Epithelial cell of umbilical artery (primary cell): ENCODE measurements at places on chromosomes 7 and 10. TPM values are rescaled to one million over a fixed set of nuclear protein-coding genes. Genes with fewer than 3 reads are reported as not detected.

KNDC1 gene
- total RNA-seq: under 0.01 and 0.15 TPM in 2 replicates

CDH23 gene
- under 0.01 TPM in 1 of 2 replicates, not detected in the other for total RNA-seq

HIPK2 gene
- total RNA-seq: 8.1 and 8.8 TPM in 2 replicates

LCOR gene
- 15.9 and 20.4 TPM in 2 replicates for total RNA-seq

MYO1G gene
- total RNA-seq: 0.15 and 0.32 TPM in 2 replicates

CRHR2 gene
- not detected in 2 replicates for total RNA-seq

ADAP1 gene
- total RNA-seq: 0.91 and 1.6 TPM in 2 replicates

C10orf62 gene
- not detected in 2 replicates for total RNA-seq

DDC gene
- not detected in 2 replicates for total RNA-seq

LIPK gene
- not detected in 2 replicates for total RNA-seq

SLC39A12 gene
- total RNA-seq: under 0.01 TPM in 1 of 2 replicates, not detected in the other

NEUROG3 gene
- total RNA-seq: not detected in 2 replicates

IL6 gene
- total RNA-seq: 7.8 and 16.3 TPM in 2 replicates

CHAT gene
- not detected in 2 replicates for total RNA-seq

ELAPOR2 gene
- 18.2 and 32.4 TPM in 2 replicates for total RNA-seq

ADARB2 gene
- total RNA-seq: 0.32 and 0.61 TPM in 2 replicates

TMEM236 gene
- under 0.01 and 0.15 TPM in 2 replicates for total RNA-seq

ZPBP gene
- total RNA-seq: not detected in 2 replicates

RHBDD2 gene
- 8.8 and 11.0 TPM in 2 replicates for total RNA-seq

PTPRN2 gene
- total RNA-seq: 0.32 and 0.61 TPM in 2 replicates

ITIH2 gene
- total RNA-seq: not detected in 2 replicates

GDF2 gene
- not detected in 2 replicates for total RNA-seq

LRRD1 gene
- total RNA-seq: under 0.01 TPM in 1 of 2 replicates, not detected in the other

MMRN2 gene
- total RNA-seq: 346 and 377 TPM in 2 replicates

HOXA7 gene
- total RNA-seq: 1.4 and 1.9 TPM in 2 replicates

CNTNAP2 gene
- total RNA-seq: not detected in 2 replicates

ZNF365 gene
- total RNA-seq: 0.91 and 7.8 TPM in 2 replicates

TECPR1 gene
- total RNA-seq: 49.7 and 51.4 TPM in 2 replicates

CRTAC1 gene
- total RNA-seq: 0.30 and 0.32 TPM in 2 replicates

TMEM139 gene
- total RNA-seq: under 0.01 and 0.61 TPM in 2 replicates

C7orf57 gene
- total RNA-seq: under 0.01 TPM in 1 of 2 replicates, not detected in the other

IFIT3 gene
- 5.8 and 100 TPM in 2 replicates for total RNA-seq

TEX36 gene
- not detected in 2 replicates for total RNA-seq

PRLHR gene
- total RNA-seq: not detected in 2 replicates

KIAA1549 gene
- total RNA-seq: 1.2 and 1.9 TPM in 2 replicates

TMEM213 gene
- not detected in 2 replicates for total RNA-seq

FAM241B gene
- 0.32 TPM in 1 of 2 replicates, not detected in the other for total RNA-seq

ZNF138 gene
- 3.2 and 4.6 TPM in 2 replicates for total RNA-seq

GPR15LG gene
- not detected in 2 replicates for total RNA-seq
